ENCODE measurements at places on chromosomes 4 and X.

- no peak for DNase-seq
These were observed 168.4 kb upstream of the GK2 start for GRCh38 chr4:79576429-79576753.

- no peak for DNase-seq
These were observed 218.8 kb downstream of the MAGEB17 start for GRCh38 chrX:16386126-16386525.

DNA sequence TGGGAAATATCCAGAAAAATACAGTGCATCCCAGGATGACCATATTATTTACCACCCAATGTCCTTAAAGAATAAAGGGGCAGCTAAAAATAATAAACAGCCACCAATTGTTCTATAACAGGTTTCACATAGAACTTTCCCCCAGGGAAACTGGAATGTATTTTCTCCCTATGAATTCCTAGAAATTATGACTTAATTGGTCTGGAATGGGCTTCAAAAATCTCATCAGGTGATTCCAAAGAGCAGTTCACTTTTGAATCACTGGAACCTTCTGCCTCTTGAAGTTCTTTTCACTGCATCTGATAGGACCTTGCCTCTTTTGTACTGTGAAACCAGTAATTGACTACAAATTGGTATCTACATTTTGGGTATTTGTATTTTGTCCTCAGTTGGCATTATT is 119.3 kb downstream of the ZNF330 start:
- no peak for DNase-seq

DNA sequence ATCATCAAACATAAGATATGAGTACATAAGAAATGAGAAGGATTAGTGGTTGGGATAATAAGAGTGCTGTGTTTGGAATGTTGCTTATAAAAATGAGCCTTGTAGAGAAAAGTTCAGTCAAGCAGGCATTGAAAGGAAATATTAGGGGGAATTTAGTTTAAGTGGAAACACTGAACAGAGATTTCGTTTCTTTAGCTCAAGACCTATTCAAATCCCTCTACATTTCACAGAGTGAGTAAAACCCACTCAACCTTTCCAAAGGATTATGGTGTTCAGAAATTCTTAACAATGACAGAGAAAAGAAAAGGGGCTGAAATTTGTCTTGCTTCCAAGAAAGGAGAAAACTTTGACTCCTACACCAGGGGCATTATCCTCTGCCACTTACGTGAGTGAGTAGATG is 1072.4 kb upstream of the LCORL start:
- DNase-seq, result no peak

GRCh38 chr4:145819853-145820181 is 118.8 kb downstream of the ZNF827 start:
- no peak for DNase-seq

DNA sequence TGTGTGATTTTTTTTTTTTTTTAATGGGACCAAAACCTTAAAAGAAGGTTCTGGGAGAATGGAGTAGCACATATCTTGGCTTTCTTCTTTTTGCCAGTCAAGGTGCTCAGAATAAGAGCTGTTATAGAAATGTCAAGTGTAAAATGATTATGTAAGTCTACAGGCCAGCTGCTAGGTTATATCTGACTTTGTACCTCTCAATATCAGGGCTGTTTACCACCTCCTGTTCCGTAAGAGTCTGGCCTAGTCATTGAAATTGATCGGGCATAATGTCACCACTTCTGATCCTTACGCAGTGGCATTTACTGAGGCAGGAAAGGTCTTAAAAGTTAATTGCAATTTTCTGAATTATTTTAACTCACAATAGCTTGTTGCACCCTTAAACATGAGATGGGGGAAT is 41.1 kb downstream of the LIMCH1 start:
- DNase-seq, result no peak

- no peak for DNase-seq
These were observed 83.1 kb downstream of the PRDM5 start for GRCh38 chr4:120839334-120839973.

DNA sequence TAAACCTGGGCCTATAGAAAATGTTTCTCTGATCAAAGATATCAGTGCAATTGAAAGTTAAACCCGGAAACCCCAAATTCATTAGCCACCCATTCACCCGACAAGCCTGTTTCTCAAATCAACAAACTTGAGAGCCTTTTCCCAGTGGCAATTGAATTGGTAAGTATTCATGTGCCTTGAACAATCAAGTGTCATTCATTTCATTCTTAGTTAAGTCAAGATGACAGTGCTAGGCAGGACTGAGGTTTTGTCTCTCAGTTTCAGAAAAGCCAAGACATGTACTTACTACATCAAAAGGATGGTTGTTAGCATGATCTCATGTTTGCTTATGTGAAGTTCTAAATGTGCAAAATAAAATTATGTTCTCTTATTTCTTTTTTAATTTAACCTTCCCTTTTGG is 32.3 kb downstream of the CC2D2A start:
- no peak for DNase-seq

- no peak for DNase-seq
These were observed 77.4 kb upstream of the PRSS48 start for GRCh38 chr4:151199319-151200190.

DNA sequence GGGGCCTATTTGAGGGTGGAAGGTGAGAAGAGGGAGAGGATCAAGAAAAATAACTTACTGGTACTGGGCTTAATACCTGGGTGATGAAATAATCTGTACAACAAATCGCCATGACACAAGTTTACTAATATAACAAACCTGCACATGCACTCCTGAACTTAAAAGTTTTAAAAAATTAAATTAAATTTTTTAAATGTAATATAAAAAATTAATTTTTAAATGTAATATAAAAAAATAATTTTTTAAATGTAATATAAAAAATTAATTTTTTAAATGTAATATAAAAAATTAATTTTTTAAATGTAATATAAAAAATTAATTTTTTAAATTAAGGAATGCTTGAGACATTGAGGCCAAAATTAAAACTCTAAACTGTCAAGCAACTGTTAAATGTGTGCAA is 124.3 kb upstream of the GALNT7 start:
- DNase-seq, result no peak

- peak; percentile 28 for DNase-seq
These were observed 770 bp downstream of the SMAD1 start for GRCh38 chr4:145482209-145483037.

GRCh38 chr4:22942920-22943559 is 250.3 kb downstream of the GBA3 start:
- DNase-seq, result no peak

DNA sequence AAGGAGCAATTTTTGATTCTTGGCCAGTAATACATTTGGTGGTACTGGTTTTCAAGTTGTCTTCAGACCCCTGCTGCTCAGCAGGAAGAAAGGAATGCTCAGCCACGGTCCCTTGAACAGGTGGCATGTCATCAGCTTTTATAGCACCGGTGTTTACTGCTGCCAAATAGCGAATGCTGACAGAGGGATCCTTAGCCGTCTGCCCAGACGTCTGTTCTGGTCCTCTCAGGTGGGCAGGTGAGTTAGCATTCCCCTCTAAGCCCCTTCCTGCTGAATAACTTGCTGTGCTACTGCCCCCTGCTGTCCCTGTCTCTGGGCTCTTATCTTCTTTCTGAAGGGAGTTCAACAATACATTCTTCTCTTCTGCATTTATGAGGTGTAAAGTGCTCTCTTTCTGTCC is 28.4 kb downstream of the BOD1L1 start:
- DNase-seq, result no peak

DNA sequence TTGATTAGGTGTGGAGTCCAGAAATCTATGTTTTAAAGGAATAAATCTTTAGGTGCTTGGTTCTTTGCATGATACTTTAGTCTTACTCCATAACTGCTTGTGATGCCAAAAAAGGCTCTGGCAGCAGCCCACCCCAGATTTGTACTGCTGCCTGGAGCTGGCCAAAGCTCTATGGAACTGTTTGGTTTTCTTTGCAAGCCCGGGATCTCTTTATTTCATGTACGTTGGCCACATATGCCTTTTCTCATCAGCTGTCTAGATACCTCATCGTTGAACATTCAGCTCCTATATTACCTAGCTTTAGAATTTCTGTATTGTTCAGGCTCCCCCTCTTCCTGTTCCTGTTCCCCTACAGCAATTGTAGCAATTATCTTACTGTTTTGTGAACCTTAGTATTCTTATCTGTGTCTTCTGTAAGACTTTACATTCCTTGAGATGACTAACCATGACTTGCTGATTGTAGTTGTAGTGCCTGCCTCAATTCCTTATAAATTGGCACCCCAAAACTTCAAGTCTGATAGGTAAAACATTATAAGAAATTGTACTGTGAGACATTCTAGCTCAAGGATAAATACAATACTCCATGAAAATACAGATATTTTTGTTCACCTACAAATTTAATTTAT is 199.4 kb upstream of the GPRIN3 start:
- DNase-seq, result no peak

All from cortex of kidney (tissue), 1 donor.